ENCODE measurements at places on chromosomes 13 and 19. TPM values are rescaled to one million over a fixed set of nuclear protein-coding genes. Genes with fewer than 3 reads are reported as not detected.

OR7C1 gene
- total RNA-seq = not detected

TDRD3 gene
- total RNA-seq = 22.7 TPM

MEDAG gene
- 7.8 TPM for total RNA-seq

FREM2 gene
- 12.5 TPM for total RNA-seq

FXYD1 gene
- 9.1 TPM for total RNA-seq

UGGT2 gene
- total RNA-seq = 49.8 TPM

FUT3 gene
- total RNA-seq = 5.7 TPM

FOXA3 gene
- 16.3 TPM for total RNA-seq

- H3K4me3 ChIP-seq = no peak overlapping the region
- no peak overlapping the region for H3K27ac ChIP-seq
- H3K4me1 ChIP-seq = no peaks in the 10 kb centered on the region
Measured at GRCh38 chr13:111485491-111486250, 165.2 kb downstream of the TEX29 start.

DNA sequence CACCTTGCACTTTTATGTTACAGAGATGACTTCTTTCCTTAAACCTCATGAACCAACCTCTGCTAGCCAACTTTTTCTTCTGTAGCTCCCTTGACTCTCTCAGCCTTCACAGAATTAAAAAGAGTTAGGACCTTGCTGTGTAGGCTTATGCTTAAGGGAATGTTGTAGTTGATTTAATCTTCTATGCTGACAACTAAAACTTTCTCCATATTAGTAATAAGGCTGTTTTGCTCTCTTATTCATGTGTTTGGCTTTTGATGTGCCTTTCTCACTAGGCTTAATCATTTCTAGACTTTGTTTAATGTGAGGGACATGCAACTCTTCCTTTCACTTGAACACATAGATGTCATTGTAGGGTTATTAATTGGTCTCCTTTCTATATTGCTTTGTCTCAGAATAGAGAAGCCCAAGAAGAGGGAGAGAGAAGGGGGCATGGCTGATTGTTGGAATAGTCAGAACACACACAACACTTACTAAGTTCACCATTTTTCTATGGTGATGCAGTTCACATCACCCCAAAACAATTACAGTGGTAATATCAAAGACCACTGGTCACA lies 509.5 kb downstream of the UQCRFS1 start:
- no peaks in the 10 kb centered on the region for H3K36me3 ChIP-seq
- no peak overlapping the region for H3K4me3 ChIP-seq
- H3K4me1 ChIP-seq = no peaks in the 10 kb centered on the region
- H3K27ac ChIP-seq = no peak overlapping the region
- no peak for DNase-seq
- no peaks in the 10 kb centered on the region for H3K27me3 ChIP-seq

GRCh38 chr13:111130116-111130508 lies 15.0 kb downstream of the ARHGEF7 start:
- no peaks in the 10 kb centered on the region for H3K27me3 ChIP-seq
- no peak for DNase-seq
- no peaks in the 10 kb centered on the region for H3K4me1 ChIP-seq
- no peaks in the 10 kb centered on the region for H3K36me3 ChIP-seq

GRCh38 chr13:95740979-95741320 lies 64.0 kb downstream of the DNAJC3 start:
- no peak overlapping the region for H3K4me3 ChIP-seq
- H3K27ac ChIP-seq = no peak overlapping the region
- no peaks in the 10 kb centered on the region for H3K27me3 ChIP-seq
- no peaks in the 10 kb centered on the region for H3K36me3 ChIP-seq
- H3K4me1 ChIP-seq = peaks cover 26% of the 10 kb centered on the region

GRCh38 chr19:2533686-2534422 lies 57.9 kb downstream of the GADD45B start:
- DNase-seq = no peak
- no peak overlapping the region for H3K4me3 ChIP-seq
- H3K27ac ChIP-seq = peak overlapping the region; percentile 45
- no peaks in the 10 kb centered on the region for H3K27me3 ChIP-seq
- H3K36me3 ChIP-seq = no peaks in the 10 kb centered on the region
- peaks cover 35% of the 10 kb centered on the region for H3K4me1 ChIP-seq

- H3K36me3 ChIP-seq = no peaks in the 10 kb centered on the region
- DNase-seq = no peak
- no peaks in the 10 kb centered on the region for H3K27me3 ChIP-seq
- H3K4me3 ChIP-seq = no peak overlapping the region
- H3K4me1 ChIP-seq = peaks cover 18% of the 10 kb centered on the region
Measured at GRCh38 chr19:5341448-5341820, 822 bp upstream of the PTPRS start.

GRCh38 chr13:95707442-95708390 lies 30.8 kb downstream of the DNAJC3 start:
- H3K4me3 ChIP-seq = no peak overlapping the region
- no peak for DNase-seq
- H3K36me3 ChIP-seq = no peaks in the 10 kb centered on the region
- H3K27ac ChIP-seq = no peak overlapping the region

DNA sequence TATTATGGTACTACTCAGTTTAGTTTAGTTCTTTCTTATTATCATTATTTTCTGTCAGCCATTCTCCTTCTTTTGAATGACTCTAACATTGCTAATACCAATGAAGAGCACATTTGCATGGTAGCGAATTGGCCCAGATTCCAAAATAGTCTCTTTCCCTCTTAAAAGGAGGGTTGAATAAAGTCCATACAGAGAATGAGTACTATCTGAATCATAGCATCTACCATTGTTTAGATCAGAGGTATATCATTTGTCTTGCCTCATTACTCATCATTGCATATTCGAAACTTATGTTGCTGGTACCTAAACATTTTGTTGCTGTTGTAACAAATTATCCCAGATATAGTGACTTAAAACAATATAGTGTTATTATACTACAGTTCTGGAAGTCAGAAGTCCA lies 1235.3 kb upstream of the ATXN8OS start:
- H3K27ac ChIP-seq = no peak overlapping the region
- no peaks in the 10 kb centered on the region for H3K36me3 ChIP-seq
- no peaks in the 10 kb centered on the region for H3K27me3 ChIP-seq
- no peak for DNase-seq

DNA sequence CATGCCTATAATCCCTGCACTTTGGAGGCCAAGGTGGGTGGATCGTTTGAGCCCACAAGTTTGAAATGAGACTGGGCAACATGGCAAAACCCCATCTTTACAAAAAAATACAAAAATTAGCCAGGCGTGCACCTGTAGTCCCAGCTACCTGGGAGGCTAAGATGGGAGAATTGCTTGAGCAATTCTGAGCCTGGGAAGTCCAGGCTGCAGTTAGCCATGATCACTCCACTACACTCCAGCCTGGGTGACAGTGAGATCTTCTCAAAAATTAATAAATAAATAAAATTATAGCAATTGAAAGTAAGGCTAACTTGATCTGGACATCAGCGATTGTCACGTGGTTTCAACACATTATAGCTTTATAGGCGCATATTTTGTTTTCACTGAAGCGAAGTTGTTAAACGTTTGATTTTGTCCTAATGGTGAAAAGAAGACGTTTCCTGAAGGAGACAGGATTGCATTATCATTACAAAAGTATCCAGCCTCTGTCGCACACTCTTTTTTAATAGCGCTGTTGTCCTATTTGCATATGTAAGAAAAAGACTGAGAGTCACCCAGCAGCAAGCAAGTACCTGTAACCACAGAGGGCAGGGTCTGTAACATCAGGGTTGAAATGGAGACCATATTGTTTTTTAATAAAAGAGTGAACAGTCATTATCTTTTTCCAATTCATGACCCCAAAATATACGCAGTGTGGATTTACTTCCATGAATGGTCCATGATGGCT lies 335.7 kb downstream of the DCT start:
- H3K36me3 ChIP-seq = no peaks in the 10 kb centered on the region
- no peak overlapping the region for H3K4me3 ChIP-seq
- H3K4me1 ChIP-seq = no peaks in the 10 kb centered on the region
- DNase-seq = no peak
- no peaks in the 10 kb centered on the region for H3K27me3 ChIP-seq

GRCh38 chr19:13018035-13018914 lies 23.0 kb downstream of the NFIX start:
- peaks cover 33% of the 10 kb centered on the region for H3K4me1 ChIP-seq
- no peak for DNase-seq
- H3K27me3 ChIP-seq = no peaks in the 10 kb centered on the region
- peak overlapping the region; percentile 54 for H3K27ac ChIP-seq

- no peak overlapping the region for H3K27ac ChIP-seq
- H3K27me3 ChIP-seq = no peaks in the 10 kb centered on the region
- DNase-seq = peak; percentile 45
- H3K4me1 ChIP-seq = peaks cover 54% of the 10 kb centered on the region
- no peak overlapping the region for H3K4me3 ChIP-seq
- H3K36me3 ChIP-seq = no peaks in the 10 kb centered on the region
Measured at GRCh38 chr13:51644654-51645053, 60.4 kb downstream of the WDFY2 start.

DNA sequence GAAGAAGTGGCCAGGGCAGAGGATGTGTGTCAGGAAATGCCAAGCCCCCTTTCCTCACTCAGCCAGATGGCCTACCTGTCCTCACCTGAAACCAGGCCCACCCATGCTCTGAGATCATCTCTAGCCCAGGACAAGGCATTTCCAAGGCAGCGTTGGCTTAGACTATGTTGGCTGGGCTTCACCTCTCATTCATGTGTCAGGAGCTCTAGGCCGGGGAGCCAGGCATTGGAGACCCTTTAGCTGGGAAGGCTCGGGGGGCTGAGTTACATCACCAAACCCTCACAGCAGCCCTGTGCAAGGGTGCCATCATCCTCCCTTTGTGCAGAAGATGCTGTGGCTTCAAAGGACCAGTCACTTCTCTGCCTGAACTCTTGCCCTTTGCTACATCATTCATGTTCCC lies 40.0 kb downstream of the COL4A2 start:
- H3K27ac ChIP-seq = no peak overlapping the region
- no peak for DNase-seq
- H3K4me1 ChIP-seq = peaks cover 12% of the 10 kb centered on the region
- no peaks in the 10 kb centered on the region for H3K36me3 ChIP-seq
- H3K27me3 ChIP-seq = no peaks in the 10 kb centered on the region

GRCh38 chr13:23460309-23460708 lies 26.8 kb upstream of the SACS start:
- H3K4me1 ChIP-seq = no peaks in the 10 kb centered on the region
- no peaks in the 10 kb centered on the region for H3K36me3 ChIP-seq
- H3K4me3 ChIP-seq = no peak overlapping the region
- DNase-seq = no peak

DNA sequence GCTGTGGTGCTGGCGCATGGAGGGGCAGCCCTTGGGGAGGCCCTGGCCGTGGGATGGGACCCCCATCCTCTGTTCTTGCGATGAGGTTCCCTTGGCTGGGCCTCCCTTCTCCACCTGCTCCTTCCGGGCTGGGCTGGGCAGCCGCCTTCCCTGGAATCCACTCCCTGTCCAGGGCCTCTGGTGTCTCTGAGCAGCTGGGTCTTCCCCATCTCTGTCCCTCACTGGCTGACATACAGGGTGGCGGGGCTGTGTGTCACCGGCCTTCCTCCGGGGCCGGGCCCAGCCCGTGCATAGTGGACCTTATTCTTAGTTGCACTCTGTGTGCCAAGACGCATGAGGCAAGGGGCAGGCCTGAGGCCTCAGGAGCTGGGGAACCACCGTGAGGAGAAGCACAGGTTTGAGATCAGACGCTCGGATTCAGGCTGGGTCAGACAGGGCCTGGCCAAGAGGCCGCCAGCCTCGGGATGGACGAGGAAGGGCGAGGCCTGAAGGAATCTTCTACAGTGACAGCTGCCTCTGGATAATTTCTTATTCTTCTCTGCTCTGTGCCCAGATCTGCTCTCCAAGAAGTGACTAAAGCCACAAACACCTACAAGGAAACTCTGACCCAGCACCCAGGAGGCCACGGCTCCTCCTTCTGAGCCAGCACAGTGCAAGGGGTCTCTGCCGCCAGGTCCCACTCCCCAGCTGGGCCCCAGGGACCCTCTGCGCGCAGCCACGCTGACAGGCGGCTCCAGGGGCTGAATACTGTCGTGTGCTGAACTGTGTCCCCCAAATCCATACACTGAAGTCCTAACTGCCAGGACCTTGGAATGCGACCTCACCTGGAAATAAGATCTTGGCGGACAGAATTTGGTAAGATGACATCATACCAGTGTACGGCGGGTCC lies 11.0 kb downstream of the SGTA start:
- no peak overlapping the region for H3K27ac ChIP-seq
- no peaks in the 10 kb centered on the region for H3K27me3 ChIP-seq
- no peak for DNase-seq
- no peaks in the 10 kb centered on the region for H3K36me3 ChIP-seq
- peaks cover 8% of the 10 kb centered on the region for H3K4me1 ChIP-seq
- H3K4me3 ChIP-seq = no peak overlapping the region

- DNase-seq = no peak
- no peaks in the 10 kb centered on the region for H3K27me3 ChIP-seq
- no peak overlapping the region for H3K4me3 ChIP-seq
- no peaks in the 10 kb centered on the region for H3K36me3 ChIP-seq
- no peak overlapping the region for H3K27ac ChIP-seq
Measured at GRCh38 chr13:53941588-53942190, 913.1 kb downstream of the OLFM4 start.

DNA sequence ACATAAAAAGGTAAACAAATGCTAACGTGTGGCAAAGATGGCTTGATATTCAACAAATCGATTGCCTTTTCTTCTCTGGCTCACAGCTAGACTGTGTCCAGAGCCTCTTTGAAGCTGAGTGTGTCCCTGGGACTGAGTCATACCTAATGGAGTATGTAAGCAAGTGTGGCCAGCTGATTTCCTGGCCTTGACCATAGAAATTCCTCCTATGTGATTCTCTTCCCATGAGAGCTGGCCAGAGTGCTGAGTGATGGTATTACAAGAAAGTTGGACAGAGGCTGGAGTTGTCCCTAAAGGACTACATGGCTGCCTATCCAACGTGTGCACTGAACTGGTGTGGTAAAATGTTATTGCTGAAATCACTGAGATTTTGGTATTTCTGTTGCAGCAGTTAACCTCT lies 320.1 kb upstream of the SLC10A2 start:
- no peak overlapping the region for H3K4me3 ChIP-seq
- DNase-seq = no peak
- H3K27ac ChIP-seq = no peak overlapping the region

All from body of pancreas (tissue), 4 donors.